ENCODE measurements at places on chromosomes 2 and 18.

DNA sequence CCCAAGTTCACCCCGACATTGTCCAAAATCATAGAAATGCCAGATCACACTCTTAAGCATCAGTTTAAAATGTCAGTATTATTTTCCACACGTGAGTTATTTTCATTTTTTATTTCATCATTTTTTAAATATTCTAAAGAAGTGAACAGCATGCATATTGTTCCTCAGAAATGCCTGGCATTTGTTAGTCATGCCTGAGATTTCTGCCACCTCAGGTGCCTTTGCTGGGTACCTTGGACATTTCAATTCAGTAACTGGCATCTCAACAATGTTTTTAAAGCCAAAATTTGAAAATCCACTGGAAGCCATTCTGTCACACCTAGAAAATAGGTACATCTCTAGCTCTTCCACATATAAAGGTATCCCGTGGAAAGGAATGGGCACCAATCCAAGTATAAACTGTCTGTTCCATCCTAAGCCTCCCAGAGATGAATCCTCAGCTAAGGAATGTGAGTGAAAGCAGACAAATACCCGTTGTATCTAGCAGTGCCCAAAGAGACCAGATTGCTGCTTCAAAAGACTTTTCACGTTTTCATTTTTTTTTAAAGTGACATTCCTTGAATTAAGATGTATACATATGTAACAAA lies 159.8 kb downstream of the ZNF385B start:
- DNase-seq = no peak

- DNase-seq = no peak
Observed at GRCh38 chr2:238667639-238668038, 180.2 kb upstream of the TWIST2 start.

DNA sequence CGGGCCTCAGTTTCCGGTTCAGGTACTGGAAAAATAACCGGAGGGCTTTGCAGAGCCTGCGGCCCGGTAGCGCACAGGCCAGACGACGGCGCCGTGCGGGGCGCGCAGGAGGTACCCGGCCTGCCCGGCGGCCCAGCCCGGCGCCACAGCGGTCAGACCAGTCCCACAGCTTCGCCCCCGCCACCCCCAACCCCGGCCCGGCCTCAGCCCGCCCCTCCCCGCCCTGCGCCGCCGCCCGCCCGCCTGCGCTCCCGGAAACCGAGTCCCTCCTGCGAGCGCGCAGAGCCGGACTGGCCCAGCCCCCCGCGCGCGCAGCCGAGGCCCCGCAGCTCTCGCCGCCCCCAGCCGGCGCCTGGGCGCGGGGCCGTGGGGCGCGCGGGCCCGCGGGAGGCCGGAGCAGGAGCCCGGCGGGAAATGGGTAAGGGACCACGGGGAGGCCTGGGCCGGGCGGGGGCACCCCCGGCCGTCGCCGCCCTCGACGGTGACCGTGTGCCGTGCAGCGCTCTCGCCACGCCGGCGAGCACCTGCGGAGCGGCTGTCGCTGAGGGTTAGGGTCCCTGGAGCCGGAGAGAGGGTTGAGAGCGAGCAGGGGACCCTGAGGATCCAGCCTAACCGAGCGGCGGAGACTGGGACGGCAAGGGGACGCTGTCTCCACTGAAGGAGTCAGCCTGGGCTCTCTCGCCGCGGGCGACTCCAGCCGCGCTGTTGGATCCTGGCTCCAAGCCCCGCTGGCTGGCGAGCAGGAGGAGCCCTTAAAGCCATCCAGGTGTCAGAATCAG lies 16.5 kb upstream of the PSD4 start:
- peak; percentile 64 for DNase-seq

- DNase-seq = no peak
Observed at GRCh38 chr2:55056024-55056521, 5.8 kb upstream of the RTN4 start.

DNA sequence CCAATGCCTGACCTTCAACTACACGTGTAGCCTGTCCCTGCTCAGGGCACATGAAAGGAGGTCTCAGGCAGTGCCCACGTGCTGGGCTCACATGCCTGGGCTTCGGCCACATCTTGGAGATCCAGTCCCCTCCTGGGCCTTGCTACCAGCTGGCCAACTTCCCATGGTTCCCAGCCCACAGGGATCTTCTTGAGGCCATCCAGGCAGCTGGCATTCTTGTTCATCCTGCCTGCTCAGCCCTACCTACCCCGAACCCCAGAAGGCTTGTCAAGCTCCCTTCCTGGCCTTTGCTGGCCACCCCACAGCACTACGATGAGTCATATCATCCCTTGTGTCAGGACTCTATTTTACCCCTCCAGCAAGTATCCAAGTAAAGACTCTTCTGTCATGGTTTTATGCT lies 97.1 kb downstream of the ZBTB7C start:
- DNase-seq = no peak

DNA sequence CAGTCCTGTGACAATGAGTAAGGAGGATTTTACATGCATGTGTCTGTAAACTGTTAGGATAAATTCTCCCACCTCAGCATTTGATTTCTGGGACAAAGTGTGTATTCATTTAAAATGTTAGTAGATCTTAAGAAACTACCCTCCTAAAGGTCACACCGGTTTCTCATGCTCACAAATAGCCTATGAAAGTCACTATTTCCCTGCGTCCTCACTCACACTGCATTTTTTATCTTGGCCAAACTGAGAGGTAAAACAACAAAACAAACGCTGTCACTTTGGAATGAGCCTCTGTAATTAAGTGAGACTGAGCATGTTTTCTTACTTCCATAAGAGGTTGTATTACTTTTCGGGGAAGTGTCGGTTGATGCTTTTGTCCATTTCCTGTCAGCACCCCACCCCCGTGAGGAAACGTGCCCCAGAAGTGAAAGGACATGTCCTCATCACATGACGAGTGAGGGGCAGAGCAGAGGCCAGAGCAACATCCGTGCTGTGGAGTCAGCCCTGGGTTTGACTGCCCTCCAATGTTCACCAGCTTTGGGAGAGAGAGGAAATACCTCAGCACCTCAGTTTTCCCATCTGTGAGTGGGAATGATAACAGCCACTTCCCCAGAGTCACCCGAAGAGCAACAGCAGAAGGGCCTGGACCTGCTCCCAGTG lies 3.1 kb downstream of the GYPC start:
- peak; percentile 38 for DNase-seq

- no peak for DNase-seq
Observed at GRCh38 chr2:203543898-203544328, 8.8 kb upstream of the RAPH1 start.

DNA sequence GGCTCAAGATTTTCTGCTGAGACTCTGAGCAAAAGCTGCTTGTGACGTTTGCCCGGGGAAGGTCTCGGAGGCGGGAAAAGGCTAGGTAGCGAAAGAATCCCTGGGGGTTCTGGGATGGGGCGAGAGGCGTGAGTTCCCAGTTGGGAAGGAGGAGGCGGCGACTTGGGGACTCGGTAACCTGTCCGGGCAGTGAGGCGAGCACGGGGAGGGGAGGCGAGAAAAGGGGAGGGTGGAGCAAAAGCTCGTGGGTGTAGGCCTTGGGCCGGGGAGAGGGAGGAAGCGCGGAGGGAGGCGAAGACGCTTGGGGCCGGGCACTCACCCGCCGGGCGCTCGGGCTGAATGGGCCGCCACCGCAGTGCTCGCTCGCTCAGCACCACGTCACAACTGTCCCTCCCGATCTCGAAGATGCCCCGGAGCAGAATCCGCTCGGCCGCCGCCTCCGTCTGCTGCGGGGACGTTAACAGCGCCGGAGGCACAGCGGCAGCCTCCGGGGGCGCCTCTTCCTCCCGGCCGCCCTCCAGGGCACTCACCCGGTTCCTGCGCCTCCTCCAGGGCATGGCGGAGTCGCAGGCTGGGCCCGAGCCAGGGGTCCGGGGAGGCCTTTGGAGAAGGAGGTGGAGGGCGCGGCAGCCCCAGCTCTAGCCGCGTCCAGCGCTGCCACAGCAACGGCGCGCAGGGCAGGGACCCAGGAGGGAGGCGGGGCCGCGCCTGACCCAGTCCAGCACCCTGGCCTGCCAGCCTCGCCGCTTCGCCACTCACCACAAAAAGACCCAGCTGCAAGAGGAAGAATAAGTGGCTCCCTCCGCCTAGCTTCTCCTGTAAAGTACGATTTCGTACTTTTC lies at the start of gene CERKL:
CERKL (minus strand) TSS at position 656 of the 842 bp plus-strand sequence; CDS start at position 557, 99 bp downstream.
- no peak for DNase-seq

Data from stimulated activated CD4-positive, alpha-beta T cell treated with anti-CD3 and anti-CD28 coated beads, Interleukin-12 subunit alpha, Interleukin-12 subunit beta, amount 100 ng/mL, for 4 hours (primary cell).